HCT116 (cell line): ENCODE measurements at places on chromosomes 4 and X. TPM values are rescaled to one million over a fixed set of nuclear protein-coding genes. Genes with fewer than 3 reads are reported as not detected.

GYPE gene
- total RNA-seq: not detected

CTAG1B gene
- not detected for total RNA-seq

CYP2U1 gene
- 4.0 TPM for total RNA-seq

GAGE2A gene
- 0.52 TPM for total RNA-seq

CABS1 gene
- not detected for total RNA-seq

SOWAHB gene
- 3.0 TPM for total RNA-seq
